ENCODE measurements at places on chromosomes 3 and 15.
A peak's percentile ranks its signal among the peaks of the same experiment; 100 is the strongest.

DNA sequence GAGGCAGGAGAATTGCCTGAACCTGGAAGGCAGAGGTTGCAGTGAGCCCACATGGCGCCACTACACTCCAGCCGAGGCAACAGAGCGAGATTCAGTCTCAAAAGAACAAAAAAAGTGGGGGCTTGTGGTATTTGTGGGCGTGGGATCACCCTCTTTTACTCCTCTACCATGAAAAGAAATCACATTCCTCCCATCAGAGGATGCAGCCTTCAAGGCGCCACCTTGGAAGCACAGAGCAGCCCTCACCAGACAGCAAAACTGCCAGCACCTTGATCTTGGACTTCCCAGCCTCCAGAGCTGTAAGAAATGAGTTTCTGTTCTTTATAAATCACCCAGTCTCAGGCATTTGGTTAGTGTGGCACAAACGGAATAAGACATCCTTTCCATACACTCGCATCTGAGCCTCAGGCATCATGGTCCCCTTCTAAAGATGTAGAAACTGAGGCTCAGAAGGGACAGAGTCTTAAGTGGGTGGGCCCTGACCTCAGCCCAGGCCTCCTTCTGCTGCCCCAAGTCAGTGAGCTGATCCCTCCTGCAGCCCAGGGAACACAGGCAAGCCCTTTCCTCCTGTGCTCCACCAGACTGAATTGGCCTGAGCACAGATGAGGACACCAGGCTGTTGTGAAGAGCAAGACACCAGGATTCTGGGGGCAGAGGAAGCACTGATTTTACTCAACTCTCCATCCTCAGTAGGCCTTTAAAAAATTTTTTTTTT, 201.7 kb upstream of the LINGO1 start:
- no peak for DNase-seq

- peak; percentile 81 for DNase-seq
Observed at GRCh38 chr3:173395412-173396181, 1.9 kb upstream of the NLGN1 start.

DNA sequence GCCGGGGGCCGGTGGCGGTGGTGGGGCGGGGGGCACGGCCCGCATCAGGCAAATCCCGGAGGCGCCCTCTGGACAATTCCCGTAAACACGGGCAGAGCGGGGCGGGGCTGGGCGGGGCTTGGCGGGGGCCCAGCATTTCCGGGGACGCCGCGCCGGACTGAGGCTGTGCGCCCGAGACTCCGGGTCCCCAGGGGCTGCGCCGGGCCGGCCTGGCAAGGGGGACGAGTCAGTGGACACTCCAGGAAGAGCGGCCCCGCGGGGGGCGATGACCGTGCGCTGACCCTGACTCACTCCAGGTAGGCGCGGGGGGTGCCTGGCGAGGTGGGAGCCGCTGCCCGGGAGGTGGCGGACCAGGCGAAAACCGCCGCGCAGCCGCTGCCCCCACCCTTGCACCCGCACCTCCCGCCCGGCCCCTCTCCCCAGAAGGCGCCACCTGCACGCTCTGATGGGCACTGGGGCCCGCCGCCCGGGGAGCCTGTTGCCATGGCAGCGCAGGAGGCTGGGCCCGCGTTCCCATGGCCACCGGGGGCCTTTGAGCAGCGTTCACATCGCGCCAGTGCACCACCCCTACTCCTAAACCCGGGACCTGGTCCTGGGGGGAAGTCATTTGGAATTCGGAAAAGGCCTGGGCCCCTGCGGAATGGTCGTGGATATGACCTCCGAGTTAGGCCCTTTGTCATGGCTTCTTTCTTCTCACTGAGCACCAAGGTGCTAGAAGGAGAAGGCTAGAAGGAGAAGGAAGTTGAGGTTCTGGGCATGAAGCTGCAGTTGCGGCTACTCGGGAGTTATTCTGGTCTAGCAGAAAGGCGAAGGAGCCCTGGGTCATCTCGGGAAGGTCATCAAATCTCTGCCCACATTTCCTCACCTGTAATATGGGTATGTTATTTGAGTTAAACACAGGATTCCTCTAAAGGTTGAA, 16.1 kb upstream of the SEMA4B start:
- DNase-seq: peak; percentile 65

GRCh38 chr15:58432401-58432800, 610 bp downstream of the LIPC start:
- no peak for DNase-seq

- DNase-seq: no peak
Observed at GRCh38 chr15:89566181-89566580, 9.1 kb upstream of the TICRR start.

DNA sequence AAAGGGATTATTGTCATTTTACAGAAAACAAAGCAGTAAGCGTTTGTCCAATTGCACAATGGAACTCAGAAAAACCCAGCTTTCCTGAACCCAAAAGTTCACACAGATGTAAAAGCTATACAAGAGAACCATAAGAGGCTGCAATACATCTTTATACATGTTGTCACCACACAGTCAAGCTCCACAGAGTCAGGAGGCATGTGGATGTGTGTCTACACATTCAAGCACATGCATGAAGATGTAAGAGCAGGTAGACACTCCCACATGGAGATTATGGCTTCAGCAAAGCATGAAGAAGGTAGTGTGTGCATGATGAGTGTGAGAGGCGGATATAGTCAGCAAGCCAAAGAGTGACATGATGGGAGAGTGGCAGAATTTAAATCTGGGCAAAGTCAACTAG, 124.7 kb upstream of the THBS1 start:
- no peak for DNase-seq

DNA sequence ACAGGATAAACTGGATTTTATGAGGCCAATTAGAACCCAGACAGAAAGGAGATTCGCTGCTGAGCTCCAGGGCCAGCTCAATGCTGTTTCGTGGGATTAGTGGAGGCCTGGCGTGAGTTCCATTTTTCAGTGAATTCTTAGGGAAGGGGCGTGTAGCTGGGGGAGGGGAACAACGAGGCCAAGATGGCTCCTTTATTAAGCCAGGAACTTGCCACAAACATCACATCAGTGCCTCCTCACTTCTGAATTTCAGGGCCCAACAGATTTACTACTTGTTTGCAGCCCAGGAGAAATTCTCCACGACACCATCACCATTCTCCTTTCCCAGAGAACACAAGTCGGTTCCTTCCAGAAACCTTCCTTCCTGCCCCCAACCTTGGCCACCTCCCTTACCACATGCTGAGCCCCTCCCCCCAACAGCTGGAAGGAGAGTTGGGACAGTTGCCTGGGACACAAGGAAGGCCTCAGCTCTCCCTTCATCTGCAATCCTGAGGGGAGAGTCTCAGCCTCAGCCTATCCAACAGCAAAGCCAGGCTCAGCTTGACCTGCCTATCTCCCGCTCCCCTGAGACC, 5.8 kb downstream of the IGDCC4 start:
- no peak for DNase-seq

GRCh38 chr3:126342991-126343648, 14.1 kb downstream of the KLF15 start:
- peak; percentile 23 for DNase-seq

- no peak for DNase-seq
Observed at GRCh38 chr3:14915636-14916222, 31.7 kb upstream of the NR2C2 start.

- no peak for DNase-seq
Observed at GRCh38 chr3:71636482-71636881, 53.0 kb upstream of the FOXP1 start.

- DNase-seq: no peak
Observed at GRCh38 chr3:77420336-77420735, 380.4 kb downstream of the ROBO2 start.

DNA sequence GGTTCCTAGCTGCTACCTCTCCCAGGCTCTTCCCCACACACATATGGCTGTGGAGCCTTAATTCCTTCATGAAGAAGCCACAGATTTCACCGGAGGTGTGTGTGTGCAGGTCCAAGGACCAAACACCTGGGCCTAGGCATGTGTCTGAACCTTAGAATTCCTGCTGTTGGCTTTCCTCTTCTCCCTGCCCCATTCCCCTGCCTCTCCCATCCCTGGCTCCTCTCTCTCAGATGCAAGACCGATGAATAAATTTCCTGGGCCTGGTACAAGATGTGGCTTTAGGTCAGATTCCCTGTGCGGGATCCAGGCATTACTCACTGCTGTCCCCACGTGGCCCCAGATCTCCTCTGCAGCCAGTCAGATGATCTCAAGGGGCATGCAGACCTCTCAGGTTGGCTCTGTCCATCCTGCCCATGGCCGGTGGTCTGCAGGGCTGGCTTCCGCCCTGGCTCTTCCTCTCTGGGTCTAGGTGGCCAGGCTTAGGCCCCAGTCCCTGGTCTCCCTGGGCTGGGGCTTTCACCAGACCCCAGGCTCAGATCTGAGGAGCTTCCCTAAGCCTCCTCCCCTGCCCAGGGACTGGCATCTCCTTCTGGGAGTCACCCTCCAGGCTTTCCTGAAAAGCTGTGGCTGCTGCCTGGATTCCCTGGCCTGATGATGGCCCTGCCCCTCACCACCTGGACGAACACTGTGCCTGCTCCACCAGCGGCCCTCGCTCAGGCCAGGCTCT, 20.5 kb downstream of the CCR9 start:
- no peak for DNase-seq

- DNase-seq: peak; percentile 56
Observed at GRCh38 chr3:196287090-196287439, 461 bp downstream of the PCYT1A start.

DNA sequence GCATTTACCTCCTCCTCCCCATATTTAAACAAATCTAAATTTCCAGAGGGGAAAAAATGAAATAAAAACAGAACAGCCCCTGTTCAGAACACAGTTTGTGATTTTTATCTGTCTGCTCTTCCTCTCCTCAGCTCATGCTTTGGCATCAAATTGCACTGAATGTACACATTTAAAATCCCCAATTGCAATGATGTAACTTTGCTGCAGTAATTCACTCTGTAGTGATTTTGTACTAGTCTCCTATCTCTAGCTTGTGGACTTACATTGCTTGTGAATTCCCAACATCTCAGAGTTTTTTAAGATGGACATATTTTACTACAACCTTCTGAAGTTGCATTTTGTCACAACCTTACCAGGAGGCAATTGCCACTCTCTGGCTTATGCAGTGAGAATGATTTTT, 81.6 kb upstream of the ROBO2 start:
- DNase-seq: no peak
